A172 (cell line): ENCODE measurements at places on chromosomes 2 and 18. TPM values are rescaled to one million over a fixed set of nuclear protein-coding genes. Genes with fewer than 3 reads are reported as not detected.

GRCh38 chr2:162125138-162125537 is 26.9 kb downstream of the GCG start:
- no peak for DNase-seq

The ALK gene
- 0.07 and 0.26 TPM in 2 replicates for total RNA-seq

GRCh38 chr2:172373766-172374165 is 53.6 kb upstream of the ITGA6 start:
- DNase-seq: no peak

The TCF4 gene
- total RNA-seq: 55.0 and 100.0 TPM in 2 replicates

GRCh38 chr2:190849774-190850173 is 30.8 kb upstream of the GLS start:
- peak; percentile 88 for DNase-seq

- no peak for DNase-seq
Measured at GRCh38 chr18:63040788-63041410, 278.7 kb downstream of the BCL2 start.

DNA sequence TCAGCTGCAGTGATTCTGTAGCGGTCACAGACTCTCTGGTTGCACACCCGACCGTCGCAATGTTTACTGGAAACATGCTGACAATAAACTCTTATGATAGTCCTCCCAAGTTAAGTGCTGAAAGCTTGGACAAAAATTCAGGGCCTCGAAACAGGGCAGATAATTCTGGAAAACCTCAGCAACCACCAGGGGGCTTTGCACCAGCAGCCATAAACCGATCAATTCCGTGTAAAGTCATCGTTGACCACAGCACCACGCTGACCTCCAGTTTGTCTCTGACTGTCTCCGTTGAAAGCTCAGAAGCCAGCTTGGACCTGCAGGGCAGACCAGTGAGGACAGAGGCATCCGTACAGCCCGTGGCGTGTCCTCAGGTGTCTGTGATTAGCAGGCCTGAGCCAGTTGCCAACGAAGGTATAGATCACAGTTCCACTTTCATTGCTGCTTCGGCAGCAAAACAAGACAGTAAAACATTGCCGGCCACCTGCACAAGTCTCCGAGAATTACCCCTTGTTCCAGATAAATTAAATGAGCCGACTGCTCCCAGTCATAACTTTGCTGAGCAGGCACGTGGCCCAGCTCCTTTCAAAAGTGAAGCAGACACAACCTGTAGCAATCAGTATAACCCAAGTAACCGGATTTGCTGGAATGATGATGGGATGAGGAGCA is 166.1 kb downstream of the ASXL3 start:
- no peak for DNase-seq

DNA sequence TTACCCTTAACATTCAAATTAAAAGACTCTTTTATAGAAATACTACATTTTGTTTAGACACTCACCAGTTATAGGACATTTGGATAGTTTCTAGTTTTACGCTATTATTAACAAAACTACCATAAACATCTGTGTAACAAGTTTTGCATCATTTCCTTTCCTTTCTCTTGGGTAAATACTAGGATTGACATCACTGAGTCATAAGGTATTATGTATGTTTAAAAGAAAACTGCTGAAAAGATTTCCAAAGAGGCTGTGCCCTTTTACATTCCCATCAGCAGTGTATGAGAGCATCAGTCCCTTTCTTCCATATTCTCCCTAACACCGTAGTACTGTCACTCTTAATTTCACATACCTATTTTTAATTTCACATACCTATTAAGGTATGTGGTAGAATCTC is 130.6 kb downstream of the USP34 start:
- DNase-seq: peak; percentile 10

The ANKRD30B gene
- 26.2 and 32.3 TPM in 2 replicates for total RNA-seq

The RFTN2 gene
- total RNA-seq: 0.12 TPM in 1 of 2 replicates, not detected in the other

The TMEM178A gene
- total RNA-seq: not detected in 2 replicates

- DNase-seq: peak; percentile 36
Measured at GRCh38 chr2:102166189-102166845, 20.5 kb upstream of the IL1RL2 start.

DNA sequence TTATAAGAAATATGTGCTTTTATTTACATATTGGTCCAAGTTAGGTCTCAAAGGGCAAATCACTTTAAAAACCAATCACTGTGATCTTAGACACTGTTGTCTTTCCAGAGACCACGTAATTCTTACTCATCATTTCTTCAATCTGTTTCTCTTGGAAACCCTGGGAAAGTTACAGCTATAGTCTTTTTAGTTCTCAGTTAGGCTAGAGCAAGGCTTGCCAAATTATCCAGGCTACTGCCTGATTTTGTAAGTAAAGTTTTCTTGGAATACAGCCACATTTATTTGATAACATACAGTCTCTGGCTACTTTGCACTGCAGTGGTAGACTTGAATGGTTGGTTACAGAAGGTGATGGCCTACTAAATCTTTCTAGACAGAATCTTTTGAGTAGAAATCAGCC is 106.0 kb downstream of the KIAA1328 start:
- DNase-seq: peak; percentile 26

The ACTR2 gene
- total RNA-seq: 93.3 and 103 TPM in 2 replicates

DNA sequence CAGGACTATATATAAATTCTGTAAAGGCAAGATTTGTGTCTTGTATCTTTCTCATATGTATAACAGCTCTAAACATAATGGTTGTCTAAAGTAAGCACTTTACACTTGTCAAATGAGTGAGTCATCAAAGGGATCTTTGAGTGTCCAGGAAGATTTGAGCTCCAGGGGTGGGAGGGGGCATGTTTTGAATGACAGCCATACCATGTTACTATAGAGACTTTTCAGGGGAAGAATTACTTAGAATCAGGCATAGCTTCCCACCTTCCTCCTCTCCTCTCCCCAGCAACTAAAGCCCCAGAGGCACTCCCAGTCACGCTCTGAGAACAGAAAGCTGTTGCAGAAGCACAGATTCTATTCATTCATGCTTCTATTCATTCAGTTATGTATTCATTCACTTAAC is 65.8 kb upstream of the ALK start:
- DNase-seq: no peak

GRCh38 chr2:48849770-48850169 is 94.2 kb upstream of the LHCGR start:
- no peak for DNase-seq

The DHRS9 gene
- not detected in 2 replicates for total RNA-seq

GRCh38 chr18:5107988-5108387 is 89.1 kb downstream of the AKAIN1 start:
- no peak for DNase-seq

The GALNT5 gene
- not detected in 2 replicates for total RNA-seq

DNA sequence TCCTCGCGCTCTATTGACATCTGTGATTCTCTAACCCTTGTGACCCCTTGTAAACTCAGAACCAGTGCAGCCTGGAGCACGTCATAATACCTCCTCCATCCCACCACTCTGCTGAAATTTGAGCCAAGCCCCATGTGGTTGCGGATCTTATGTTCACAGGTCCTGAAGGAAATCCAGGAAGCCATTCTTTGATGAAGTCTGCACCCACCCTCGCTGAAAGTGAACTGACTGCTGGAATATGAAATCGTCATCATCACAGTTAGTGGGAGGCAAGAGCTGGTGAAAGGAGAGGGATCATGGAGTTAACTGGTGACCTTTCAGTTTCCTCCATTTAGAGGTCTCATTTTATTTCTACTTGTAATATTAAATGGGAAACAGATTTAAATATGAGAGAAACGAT is 21.6 kb downstream of the ZEB2 start:
- DNase-seq: no peak

DNA sequence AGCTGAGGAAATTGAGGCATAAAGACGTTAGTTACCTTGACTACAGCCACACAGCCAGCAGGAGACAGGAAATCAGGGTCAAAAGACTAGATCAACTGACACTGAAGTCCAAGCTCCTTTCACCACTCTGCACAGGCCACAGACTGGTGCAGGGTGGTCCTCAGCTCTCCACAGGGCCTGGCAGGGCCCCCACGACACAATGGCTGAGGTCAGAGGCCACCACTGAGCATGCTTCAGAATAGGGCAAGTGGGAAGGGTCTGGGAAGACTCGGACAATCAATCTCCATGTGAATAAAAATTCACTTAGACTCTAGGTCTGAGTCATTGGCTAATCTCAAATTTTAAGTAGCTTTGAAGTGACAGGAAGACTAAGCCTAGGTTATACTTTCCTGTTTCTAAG is 201.7 kb downstream of the ALK start:
- no peak for DNase-seq

DNA sequence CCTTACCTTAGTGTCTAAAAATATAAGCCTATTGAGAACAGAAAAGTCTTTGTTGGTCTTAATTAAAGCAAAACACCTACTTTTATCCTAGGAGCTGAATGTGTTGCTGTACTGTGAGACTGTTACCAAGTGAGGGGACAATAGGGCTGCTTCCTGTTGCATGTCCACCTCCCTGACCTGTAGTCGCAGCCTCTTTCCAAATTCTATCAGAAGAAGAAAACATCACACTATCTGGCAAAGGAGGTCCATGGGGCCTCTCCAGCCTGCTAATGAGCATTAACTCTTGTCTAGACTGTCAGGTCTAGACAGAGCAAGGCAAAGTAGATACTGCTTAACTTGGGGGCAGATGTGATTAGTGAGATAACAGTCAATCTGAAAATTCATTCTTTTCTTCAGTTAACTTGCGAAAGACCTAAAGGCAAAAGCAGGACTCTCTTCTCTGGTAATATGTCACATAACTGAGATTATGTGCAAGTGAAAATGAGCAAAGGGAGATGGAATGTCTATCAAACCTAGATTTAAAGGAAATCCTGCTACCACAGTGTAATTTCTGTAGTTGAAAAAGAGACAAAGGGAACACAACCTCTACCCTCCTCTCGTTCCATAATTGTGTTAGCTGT is 66.9 kb downstream of the CDH20 start:
- no peak for DNase-seq

The CEP192 gene
- 30.1 and 30.5 TPM in 2 replicates for total RNA-seq

DNA sequence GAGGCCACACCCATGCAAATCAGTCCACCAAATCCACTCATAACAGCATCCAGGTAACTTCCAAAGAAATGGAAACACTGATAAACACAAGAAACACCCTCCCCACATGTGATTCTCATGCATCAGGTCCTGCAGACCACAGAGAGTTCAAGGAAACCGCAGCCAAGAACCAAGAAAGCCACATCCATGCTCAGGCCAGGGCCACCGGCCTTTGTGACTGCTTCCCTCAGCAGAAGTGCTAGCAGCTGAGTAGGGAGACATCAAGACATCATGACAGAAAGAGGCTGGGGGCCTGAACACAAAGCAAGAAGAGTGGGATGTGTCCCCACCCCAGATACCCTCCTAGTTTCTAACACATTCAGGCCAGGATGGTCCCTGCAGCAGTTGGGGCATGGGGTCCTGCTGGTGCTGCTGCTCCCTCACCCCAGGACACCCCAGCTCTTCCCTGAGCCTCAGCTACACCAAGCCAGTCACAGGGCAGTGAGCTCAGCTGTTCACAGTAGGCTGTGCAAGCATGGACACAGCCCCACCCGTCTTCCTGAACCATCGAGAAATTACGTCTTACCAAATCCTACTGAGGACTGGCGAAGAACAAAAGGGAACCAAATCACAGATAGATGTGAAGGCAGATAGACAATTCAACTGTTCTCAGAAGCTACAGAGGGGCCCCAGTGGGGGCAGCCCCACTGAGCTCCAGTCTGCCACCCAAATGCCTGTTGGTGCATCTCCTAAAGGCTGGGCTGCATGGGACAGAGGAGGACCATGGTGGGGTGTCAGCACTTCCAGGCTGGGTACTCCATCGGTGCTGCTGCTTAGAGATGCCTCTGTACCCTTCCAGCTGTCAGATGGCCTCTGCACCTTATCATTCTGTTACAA is 60.9 kb downstream of the HDAC4 start:
- DNase-seq: no peak

- peak; percentile 46 for DNase-seq
Measured at GRCh38 chr2:71358931-71359671, 27.5 kb downstream of the ZNF638 start.

- DNase-seq: no peak
Measured at GRCh38 chr2:49858657-49859056, 704.3 kb upstream of the FSHR start.

The SLC4A5 gene
- 0.07 TPM in 1 of 2 replicates, not detected in the other for total RNA-seq

GRCh38 chr2:886072-887022 is 64.3 kb upstream of the SNTG2 start:
- DNase-seq: no peak

The RSAD2 gene
- 2.8 and 3.5 TPM in 2 replicates for total RNA-seq

The DTNB gene
- total RNA-seq: 7.7 and 11.1 TPM in 2 replicates
